ENCODE measurements at places on chromosomes 7 and 10.

DNA sequence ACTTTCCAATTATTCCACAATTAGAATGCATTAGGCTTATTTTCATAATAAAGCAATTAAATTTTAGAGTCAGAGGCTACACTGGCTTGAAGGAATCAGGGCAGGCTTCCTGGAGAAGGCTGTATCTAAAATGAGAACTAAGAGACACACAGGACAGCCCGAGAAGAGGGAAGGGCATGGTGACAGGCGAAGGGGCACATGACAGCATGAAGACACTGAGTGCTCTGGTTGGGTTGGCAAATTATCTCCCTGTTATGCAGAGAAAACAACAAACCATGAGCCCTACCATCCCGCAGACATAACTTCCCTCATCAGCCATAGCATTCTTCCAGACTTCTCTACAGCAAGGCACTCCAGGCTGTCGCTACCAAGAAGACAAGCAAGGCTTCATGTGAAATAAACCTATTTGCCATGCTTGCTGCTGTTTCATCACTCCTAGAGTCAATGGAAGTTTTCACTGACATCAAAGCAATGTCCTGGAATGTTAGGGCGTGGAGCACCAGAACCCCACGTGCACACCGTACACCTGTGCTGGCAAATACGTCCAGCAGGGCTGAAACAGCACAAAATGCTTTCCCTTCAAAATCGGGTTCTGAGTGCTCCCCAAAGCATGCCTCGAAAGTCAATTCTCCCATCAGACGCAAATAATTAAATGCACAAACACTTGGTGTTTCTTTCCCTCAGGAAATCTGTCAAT, 21.3 kb downstream of the VOPP1 start:
- DNase-seq, result no peak

- DNase-seq, result no peak
These were observed 239.2 kb downstream of the EXOC4 start for GRCh38 chr7:133491846-133492652.

- no peak for DNase-seq
These were observed 2.7 kb upstream of the KMT2E start for GRCh38 chr7:105011141-105011830.

DNA sequence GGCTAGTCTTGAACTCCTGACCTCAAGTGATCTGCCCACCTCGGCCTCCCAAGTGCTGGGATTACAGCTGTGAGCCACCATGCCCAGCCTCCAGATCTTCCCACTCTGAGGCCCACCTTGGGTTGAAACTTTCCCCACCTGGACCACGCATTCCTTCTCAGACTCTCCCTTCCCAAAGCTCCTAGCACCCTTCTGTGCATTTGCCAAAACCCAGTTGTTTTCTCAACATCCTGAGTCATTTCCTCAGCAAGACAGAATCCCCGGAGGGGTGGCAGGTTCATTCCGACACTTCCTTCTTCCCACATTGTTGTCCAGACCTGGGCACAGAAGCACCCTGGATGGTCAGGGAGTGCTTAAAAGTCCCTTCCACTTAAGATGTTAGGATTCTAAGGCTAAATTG, 28.9 kb downstream of the BAG3 start:
- no peak for DNase-seq

DNA sequence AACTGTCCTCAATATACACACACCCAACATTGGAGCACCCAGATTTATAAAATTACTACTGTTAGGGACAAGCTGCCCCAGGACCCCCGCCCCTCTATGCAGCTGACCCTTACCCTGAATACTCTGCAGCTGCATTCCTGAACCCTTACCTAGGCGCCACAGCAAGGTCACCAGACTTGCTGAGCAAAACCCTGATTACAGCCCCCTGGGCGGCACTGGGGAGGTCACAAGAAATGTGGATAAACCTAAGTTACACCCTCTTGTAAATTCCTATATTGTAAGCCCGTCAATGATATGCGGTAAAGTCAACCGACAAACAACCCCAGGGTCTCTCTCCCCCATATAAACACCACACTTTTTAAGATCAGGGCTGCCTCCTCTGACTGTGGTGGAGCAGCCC, 25.1 kb downstream of the SNX13 start:
- DNase-seq, result no peak

- DNase-seq, result no peak
These were observed 37.0 kb downstream of the PDGFA start for GRCh38 chr7:482521-483083.

- no peak for DNase-seq
These were observed 272.7 kb downstream of the DNAJB6 start for GRCh38 chr7:157609516-157609915.

Data from stimulated activated CD8-positive, alpha-beta memory T cell treated with anti-CD3 and anti-CD28 coated beads, Interleukin-12 subunit alpha, Interleukin-12 subunit beta, amount 100 ng/mL, for 1 hour (primary cell).